Left colon (tissue), 2 donors: ENCODE measurements at places on chromosomes 7 and 10. TPM values are rescaled to one million over a fixed set of nuclear protein-coding genes. Genes with fewer than 3 reads are reported as not detected.

GRCh38 chr10:21257919-21258318 lies 267.6 kb downstream of the SKIDA1 start:
- DNase-seq: no peak

GRCh38 chr10:128018236-128018635 lies 108.0 kb downstream of the MKI67 start:
- no peak for DNase-seq

GRCh38 chr7:34107276-34107675 lies 201.9 kb downstream of the BMPER start:
- no peak for DNase-seq

- no peak for DNase-seq
Measured at GRCh38 chr7:129828989-129829736, 123.6 kb downstream of the UBE2H start.

- no peak for DNase-seq
Measured at GRCh38 chr7:116393654-116394053, 105.9 kb upstream of the CAV2 start.

DNA sequence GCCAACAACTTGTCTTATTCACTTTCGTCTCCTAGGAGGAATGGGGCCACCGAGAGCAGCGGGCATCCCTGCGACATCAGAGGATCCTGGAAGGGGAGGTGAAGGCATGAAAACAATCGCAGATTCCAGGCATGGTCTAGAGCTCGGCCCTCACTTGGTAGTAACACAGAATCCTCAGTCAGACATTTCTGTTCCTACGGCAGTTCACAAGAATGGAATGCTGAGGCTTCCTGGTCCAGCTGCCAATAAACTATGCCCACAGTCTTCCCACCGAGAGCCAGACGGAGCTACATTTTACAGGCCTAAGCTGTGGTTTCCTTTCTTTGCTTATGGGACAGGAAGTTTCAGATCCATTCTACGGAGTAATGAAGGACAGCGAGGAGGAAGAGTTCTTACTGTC lies 75.8 kb downstream of the OR13A1 start:
- no peak for DNase-seq

Gene PAPSS2
- total RNA-seq: 219 TPM

Gene NRAP
- 0.64 TPM for total RNA-seq
